ENCODE measurements at places on chromosomes 12 and 14. TPM values are rescaled to one million over a fixed set of nuclear protein-coding genes. Genes with fewer than 3 reads are reported as not detected.

The ADAM20 gene
- total RNA-seq, result not detected

The LYSET gene
- 8.7 TPM for total RNA-seq

The CDC42BPB gene
- total RNA-seq, result 86.7 TPM

The FOXG1 gene
- total RNA-seq, result 0.89 TPM

The KRT86 gene
- total RNA-seq, result not detected

The CMA1 gene
- total RNA-seq, result 0.93 TPM

The RPS6KL1 gene
- total RNA-seq, result 10.2 TPM

The DMAC2L gene
- 28.3 TPM for total RNA-seq

The PLEKHA5 gene
- total RNA-seq, result 52.7 TPM

The IL22 gene
- total RNA-seq, result not detected

The CCDC38 gene
- not detected for total RNA-seq

The GPR84 gene
- not detected for total RNA-seq

The BIN2 gene
- total RNA-seq, result 2.4 TPM

The ADCY6 gene
- total RNA-seq, result 21.9 TPM

The PPP1R13B gene
- total RNA-seq, result 20.9 TPM

The MGAT4C gene
- 0.47 TPM for total RNA-seq

GRCh38 chr12:107402041-107403022 lies 283.3 kb upstream of the PWP1 start:
- no peak overlapping the region for H3K27ac ChIP-seq
- no peaks in the 10 kb centered on the region for H3K4me1 ChIP-seq
- H3K27me3 ChIP-seq, result peaks cover 31% of the 10 kb centered on the region

DNA sequence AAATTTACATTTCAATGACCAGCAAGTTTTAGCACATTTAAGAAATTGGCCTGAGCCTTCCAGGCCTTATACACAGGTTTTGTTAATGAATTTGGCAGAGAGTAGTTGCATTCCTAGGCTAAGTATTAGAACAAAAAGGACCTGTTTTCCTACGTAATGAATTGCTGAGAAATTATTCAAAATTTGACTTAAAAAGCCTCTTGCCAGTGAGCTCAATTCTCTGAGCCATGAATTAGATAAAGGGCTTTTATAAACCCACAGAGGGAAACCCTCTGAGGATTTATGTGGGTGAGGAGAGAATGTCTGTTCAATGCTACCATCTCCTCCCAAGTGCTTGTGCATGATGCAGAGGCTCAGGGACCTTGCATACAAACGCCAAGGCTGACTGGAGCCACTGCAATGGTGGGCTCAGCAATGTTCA lies 94.5 kb upstream of the PELI2 start:
- H3K4me3 ChIP-seq, result no peak overlapping the region
- no peaks in the 10 kb centered on the region for H3K36me3 ChIP-seq
- no peaks in the 10 kb centered on the region for H3K4me1 ChIP-seq
- no peak for ATAC-seq
- H3K27me3 ChIP-seq, result no peaks in the 10 kb centered on the region

- no peak overlapping the region for H3K4me3 ChIP-seq
- no peaks in the 10 kb centered on the region for H3K36me3 ChIP-seq
- no peaks in the 10 kb centered on the region for H3K4me1 ChIP-seq
These were observed 45.1 kb upstream of the MEG3 start for GRCh38 chr14:100780646-100781355.

- H3K4me1 ChIP-seq, result no peaks in the 10 kb centered on the region
- H3K27ac ChIP-seq, result no peak overlapping the region
- H3K27me3 ChIP-seq, result no peaks in the 10 kb centered on the region
- ATAC-seq, result no peak
- H3K4me3 ChIP-seq, result no peak overlapping the region
These were observed 55.7 kb downstream of the SFSWAP start for GRCh38 chr12:131766382-131767107.

DNA sequence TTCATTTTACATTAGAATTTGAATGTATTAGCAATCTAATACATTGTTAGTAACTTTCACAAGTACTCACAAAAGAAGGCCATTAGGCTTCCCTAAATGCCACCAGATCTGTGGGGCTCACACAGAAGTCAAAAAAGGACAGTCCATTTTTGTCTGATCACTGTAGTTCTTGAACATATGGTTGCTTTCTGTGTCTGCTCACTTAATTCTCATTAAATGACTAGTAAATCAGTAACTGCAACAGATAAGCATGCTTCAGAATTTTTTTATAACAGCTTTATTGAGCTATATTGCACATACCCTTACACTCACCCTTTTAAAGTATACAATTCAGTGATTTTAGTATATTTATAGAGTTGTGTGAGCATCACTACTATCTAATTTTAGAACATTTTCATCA lies 71.4 kb downstream of the DENND5B start:
- no peak overlapping the region for H3K4me3 ChIP-seq
- peaks cover 5% of the 10 kb centered on the region for H3K4me1 ChIP-seq
- no peak overlapping the region for H3K27ac ChIP-seq
- no peaks in the 10 kb centered on the region for H3K27me3 ChIP-seq
- no peak for ATAC-seq
- no peaks in the 10 kb centered on the region for H3K36me3 ChIP-seq

GRCh38 chr14:22531451-22532344 lies 57.3 kb downstream of the DAD1 start:
- no peaks in the 10 kb centered on the region for H3K36me3 ChIP-seq
- H3K27me3 ChIP-seq, result no peaks in the 10 kb centered on the region
- H3K4me1 ChIP-seq, result no peaks in the 10 kb centered on the region
- no peak for ATAC-seq

DNA sequence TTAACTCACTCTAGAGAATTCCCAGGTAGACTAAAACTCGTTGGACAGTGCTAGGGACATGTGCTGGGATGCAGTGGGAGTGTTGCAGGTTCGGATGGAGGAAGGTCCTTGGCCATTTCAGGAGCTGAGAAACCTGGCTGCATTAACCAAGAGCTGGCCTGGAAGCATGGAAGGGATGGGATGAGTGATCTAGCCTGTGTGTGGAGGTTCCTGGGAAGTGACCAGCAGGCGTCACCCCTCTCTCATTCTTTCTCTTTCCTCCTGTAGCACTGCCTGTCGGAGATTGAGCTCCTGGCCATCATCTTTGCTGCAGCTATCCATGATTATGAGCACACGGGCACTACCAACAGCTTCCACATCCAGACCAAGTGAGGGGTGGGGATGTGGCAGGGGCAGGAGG lies 15.6 kb downstream of the PPP1R1A start:
- ATAC-seq, result no peak
- H3K36me3 ChIP-seq, result peaks cover 81% of the 10 kb centered on the region
- H3K27me3 ChIP-seq, result no peaks in the 10 kb centered on the region
- no peak overlapping the region for H3K4me3 ChIP-seq

DNA sequence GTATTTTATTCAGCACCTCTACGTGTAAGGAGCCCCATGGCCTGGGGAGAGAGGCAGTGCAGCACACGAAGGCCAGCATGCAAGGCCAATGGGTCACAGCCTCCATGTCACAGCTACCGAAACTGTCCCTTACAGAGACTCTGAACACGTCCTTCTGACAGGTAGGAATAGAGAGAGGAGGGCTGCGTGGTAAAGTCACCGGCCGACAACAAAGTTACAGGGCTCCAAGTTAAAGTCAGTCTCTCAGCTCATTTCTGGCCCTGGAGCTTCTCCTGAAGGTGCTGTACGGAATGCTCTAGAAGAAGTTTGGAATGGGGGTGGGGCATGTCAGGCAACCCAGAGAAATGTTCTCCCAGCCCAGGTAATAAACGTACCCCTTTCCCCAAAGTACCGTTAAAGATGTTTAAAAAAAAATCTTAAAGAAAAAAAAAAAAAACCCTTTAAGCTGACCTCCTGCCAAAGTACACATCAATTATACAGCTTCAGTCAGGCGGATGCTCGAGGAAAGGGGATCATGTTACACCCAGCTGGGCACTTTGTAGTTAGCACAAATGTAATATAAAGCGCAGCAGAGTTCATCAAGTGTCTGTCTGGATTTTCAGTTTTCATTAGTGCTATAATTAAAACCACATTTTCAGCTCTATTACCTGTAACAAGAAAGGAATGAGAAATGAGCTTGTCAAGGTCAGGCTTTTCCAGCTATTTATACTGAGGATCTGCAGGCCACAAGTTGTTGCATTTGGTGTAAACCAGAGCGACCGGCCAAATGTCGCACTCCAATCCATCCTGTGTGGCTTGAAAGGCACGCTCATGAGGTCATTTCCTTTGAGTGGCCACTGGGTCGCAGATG lies 53.3 kb upstream of the CDKN3 start:
- H3K27me3 ChIP-seq, result no peaks in the 10 kb centered on the region
- no peaks in the 10 kb centered on the region for H3K4me1 ChIP-seq
- H3K36me3 ChIP-seq, result no peaks in the 10 kb centered on the region
- H3K27ac ChIP-seq, result no peak overlapping the region
- no peak for ATAC-seq

DNA sequence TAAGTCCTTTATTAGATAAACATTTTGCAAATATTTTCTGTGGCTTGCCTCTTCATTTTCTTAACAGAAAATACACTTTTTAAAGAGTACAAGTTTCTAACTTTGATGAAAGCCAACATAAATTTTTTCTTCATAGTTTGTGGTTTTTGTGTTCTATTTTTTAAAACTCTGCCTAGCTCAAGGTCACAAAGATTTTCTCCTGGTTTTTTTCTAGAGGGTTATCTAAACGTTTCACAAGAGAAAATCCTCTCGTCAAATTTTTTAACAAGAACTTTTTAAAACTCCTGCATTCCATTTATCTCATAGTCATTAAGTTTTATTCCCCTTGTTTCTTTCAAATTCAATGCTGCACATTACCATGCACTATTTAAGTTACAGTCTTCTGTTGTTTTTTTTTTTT lies 8.2 kb downstream of the AREL1 start:
- no peak overlapping the region for H3K4me3 ChIP-seq
- no peaks in the 10 kb centered on the region for H3K36me3 ChIP-seq
- no peak overlapping the region for H3K27ac ChIP-seq
- no peaks in the 10 kb centered on the region for H3K27me3 ChIP-seq
- ATAC-seq, result no peak

DNA sequence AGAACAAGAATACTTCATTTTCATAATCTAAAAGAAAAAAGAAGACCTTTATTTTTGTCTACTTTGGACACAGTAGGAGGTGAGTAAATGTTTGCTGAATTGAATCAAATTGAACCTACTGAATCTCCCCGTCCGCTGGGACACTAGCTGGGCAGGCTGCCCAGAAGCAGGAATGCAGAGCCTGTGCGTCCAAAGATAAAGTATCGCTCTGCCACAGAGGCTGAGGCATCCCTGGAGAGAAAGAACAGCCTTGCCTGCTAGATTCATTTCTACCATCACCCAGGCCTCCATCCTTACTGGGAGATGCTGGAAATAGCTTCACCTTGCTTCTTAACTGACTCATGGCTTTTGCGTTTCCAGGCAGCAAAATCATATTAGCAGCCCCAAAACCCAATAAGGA lies 64.1 kb upstream of the TSPAN11 start:
- peaks cover 10% of the 10 kb centered on the region for H3K27me3 ChIP-seq
- no peaks in the 10 kb centered on the region for H3K36me3 ChIP-seq
- H3K4me3 ChIP-seq, result no peak overlapping the region
- no peak overlapping the region for H3K27ac ChIP-seq
- ATAC-seq, result no peak

DNA sequence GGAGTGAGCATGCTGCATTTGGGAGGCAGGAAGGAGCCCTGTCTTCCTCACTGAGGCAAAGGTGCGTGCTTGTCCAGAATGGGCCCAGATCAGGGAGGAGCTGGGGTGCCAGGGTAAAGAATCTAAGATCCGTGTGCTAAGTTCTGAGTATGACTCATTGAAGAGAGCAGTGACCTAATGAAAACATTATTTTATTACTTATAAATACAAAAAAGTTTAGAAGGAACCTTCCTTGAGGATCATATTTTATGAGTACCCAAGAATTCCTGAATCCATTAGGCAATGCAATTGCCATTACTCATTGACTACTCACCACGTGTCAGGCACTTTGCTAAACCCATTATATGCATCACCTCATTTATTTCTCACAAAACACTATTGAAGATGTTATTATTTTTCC lies 264.7 kb downstream of the EGLN3 start:
- H3K4me1 ChIP-seq, result peaks cover 7% of the 10 kb centered on the region
- no peaks in the 10 kb centered on the region for H3K36me3 ChIP-seq
- H3K27me3 ChIP-seq, result no peaks in the 10 kb centered on the region
- no peak overlapping the region for H3K4me3 ChIP-seq
- ATAC-seq, result no peak

DNA sequence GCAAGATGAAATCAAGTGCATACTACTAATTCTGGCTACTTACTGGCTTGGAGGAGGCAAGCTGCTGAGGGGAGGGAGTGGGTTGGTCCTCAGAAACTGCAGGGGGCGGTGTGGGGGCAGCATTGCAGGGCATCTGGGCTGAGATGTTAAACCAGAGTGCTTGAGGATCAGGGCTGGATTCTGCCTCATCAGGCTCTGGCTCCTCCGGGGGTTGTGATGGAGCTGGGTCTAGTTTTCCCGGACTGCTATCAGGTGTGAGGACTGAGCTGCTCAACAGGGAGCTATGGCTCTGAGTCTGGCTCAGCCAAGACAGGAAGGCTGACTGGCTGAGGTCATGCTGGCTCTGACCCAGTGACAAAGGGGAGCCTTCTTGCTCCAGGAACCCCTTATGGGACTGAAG lies 28.6 kb downstream of the BAZ2A start:
- H3K27ac ChIP-seq, result no peak overlapping the region
- H3K4me3 ChIP-seq, result no peak overlapping the region
- no peaks in the 10 kb centered on the region for H3K4me1 ChIP-seq
- peaks cover 9% of the 10 kb centered on the region for H3K36me3 ChIP-seq
- no peaks in the 10 kb centered on the region for H3K27me3 ChIP-seq
- ATAC-seq, result peak; percentile 18

GRCh38 chr12:123449856-123450255 lies 8.1 kb upstream of the SNRNP35 start:
- no peak for ATAC-seq
- H3K4me3 ChIP-seq, result no peak overlapping the region
- no peaks in the 10 kb centered on the region for H3K36me3 ChIP-seq
- H3K27me3 ChIP-seq, result no peaks in the 10 kb centered on the region
- H3K4me1 ChIP-seq, result peaks cover 20% of the 10 kb centered on the region

GRCh38 chr12:78248321-78248720 lies 417.6 kb downstream of the NAV3 start:
- no peaks in the 10 kb centered on the region for H3K36me3 ChIP-seq
- H3K27ac ChIP-seq, result no peak overlapping the region
- no peak for ATAC-seq
- no peak overlapping the region for H3K4me3 ChIP-seq
- H3K4me1 ChIP-seq, result no peaks in the 10 kb centered on the region

- no peaks in the 10 kb centered on the region for H3K27me3 ChIP-seq
- no peak for ATAC-seq
- peak overlapping the region; percentile 54 for H3K27ac ChIP-seq
- H3K4me3 ChIP-seq, result peak overlapping the region; percentile 26
- peaks cover 7% of the 10 kb centered on the region for H3K4me1 ChIP-seq
- no peaks in the 10 kb centered on the region for H3K36me3 ChIP-seq
These were observed 3.7 kb upstream of the IGF1 start for GRCh38 chr12:102484017-102484416.

DNA sequence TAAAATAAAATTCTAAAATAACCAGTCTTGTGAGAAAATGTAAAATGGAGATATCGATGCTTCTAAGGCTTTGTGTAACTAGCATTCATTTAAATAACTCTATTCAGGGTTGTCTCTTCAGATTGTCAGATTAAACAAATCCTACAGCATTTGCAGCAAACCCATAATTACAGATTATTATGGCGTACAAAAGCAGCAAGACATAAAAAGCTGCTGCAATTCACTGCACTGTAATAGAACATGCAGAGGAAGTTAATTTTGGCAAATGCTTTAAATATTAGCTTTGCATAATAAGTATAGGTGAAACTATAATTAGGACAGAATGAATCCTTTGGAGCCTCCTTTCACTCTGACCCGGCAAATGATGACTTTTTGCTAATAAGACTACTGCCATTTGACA lies 98.3 kb downstream of the INSM2 start:
- H3K36me3 ChIP-seq, result no peaks in the 10 kb centered on the region
- H3K4me1 ChIP-seq, result peaks cover 13% of the 10 kb centered on the region
- no peaks in the 10 kb centered on the region for H3K27me3 ChIP-seq
- no peak overlapping the region for H3K4me3 ChIP-seq
